ENCODE measurements at places on chromosomes 3 and 15.

GRCh38 chr3:182508919-182509711 lies 284.2 kb upstream of the ATP11B start:
- no peak for DNase-seq

DNA sequence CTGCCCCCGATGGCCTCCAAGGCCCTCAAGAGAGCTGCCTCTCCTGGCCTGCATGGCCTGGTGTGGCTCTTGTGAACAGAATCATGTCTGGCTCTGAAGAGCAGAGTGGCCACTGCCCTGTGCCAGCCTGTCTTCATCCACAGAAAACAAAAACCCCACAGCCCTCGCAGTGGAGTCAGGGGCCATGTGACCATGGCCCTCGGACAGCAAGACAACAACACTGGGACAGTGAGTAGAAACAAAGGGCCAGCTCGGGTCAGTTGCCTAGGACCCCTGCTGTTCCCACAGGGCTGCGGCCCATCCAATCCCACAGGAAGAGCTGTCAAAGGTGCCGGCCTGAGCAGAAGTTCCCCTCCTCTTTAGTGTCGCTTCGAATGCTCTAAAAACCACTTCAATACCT lies 72.5 kb downstream of the UMPS start:
- no peak for DNase-seq

- no peak for DNase-seq
Measured at GRCh38 chr3:128322030-128323022, 144.4 kb downstream of the DNAJB8 start.

GRCh38 chr15:66326051-66326450 lies 30.4 kb downstream of the TIPIN start:
- no peak for DNase-seq

GRCh38 chr3:100912976-100913545 lies 80.2 kb downstream of the ABI3BP start:
- DNase-seq: no peak

GRCh38 chr3:123324880-123325765 lies 123.4 kb downstream of the SEC22A start:
- DNase-seq: no peak

GRCh38 chr3:148600902-148601765 lies 96.6 kb upstream of the AGTR1 start:
- DNase-seq: no peak

DNA sequence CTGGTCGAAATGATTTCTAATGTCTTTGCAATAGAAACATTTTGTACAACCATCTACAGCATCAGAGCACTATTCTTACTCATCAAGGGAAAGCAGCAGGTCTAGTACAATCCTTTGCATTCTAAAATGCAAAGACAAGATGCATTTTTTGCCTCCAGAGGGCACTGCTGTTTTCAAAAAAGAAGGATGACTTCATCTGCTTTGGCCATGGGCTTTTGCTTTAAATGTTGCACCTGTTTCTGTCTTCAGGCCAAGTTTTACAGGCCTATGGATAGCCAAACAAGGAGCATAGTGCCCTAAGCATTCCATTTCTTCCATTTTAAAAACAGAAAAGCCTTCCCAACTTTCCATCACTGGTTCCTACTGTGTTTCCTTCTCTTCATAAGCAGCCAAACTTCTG lies 3.4 kb downstream of the PARP9 start:
- DNase-seq: peak; percentile 16

DNA sequence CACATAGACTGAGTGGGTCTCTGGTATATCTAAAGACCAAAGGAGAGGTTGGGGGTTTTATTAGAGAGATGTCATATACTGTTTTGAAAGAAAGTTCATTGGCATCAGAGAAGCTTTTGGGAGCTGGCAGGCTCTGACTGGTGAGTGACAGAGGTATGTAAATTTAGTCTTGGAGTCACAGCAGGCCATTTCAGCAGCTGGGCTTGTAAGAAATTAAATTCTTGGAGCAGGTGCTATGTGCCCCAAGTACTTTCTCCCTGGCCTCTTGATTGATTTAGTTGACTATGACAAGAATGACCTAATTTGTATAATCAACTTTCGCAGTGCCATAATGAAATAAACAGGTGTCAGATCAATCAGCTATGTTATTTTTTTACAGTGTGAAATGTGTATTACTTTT lies 47.8 kb upstream of the CDAN1 start:
- DNase-seq: no peak

GRCh38 chr3:45180899-45181298 lies 34.7 kb upstream of the CDCP1 start:
- no peak for DNase-seq

Data from NK-92 treated with Interleukin-12 subunit alpha and Interleukin-12 subunit beta, amount 100 ng/mL, for 24 hours (cell line).